ENCODE measurements at places on chromosomes 7 and 10.

DNA sequence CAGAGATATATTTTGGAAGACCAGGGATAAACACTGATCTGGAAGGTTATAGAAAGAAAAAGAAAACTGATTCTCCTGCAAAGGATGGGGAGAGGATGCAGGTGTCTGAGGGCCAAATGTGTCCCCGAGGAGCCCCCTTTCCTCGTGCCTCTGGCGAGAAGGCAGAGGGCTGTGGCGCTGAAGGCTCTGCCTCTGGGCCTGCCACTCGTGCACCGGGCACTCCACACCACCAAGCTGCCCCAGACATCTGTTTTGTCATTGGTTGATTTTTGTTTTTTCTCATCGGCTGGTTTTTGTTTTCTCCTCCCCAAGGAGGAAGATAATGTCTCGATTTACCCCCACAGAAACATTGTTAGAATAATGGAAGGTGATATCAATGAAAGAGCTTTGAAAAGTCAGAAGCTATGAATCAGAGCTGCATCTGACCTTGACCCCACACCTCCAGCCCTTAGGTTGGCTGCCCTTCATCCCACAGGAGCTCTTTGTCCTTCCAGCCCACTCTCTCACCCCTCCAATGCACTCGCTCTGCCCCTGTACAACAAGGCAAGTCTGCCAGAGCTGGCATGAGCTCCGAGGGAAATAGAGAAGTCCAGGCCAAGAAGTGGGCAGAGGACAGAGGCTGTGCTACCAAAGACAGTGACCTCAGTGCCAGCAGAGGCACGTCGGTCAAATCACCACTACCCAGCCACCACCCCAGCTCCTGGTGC is 124.8 kb downstream of the TCERG1L start:
- DNase-seq, result no peak

DNA sequence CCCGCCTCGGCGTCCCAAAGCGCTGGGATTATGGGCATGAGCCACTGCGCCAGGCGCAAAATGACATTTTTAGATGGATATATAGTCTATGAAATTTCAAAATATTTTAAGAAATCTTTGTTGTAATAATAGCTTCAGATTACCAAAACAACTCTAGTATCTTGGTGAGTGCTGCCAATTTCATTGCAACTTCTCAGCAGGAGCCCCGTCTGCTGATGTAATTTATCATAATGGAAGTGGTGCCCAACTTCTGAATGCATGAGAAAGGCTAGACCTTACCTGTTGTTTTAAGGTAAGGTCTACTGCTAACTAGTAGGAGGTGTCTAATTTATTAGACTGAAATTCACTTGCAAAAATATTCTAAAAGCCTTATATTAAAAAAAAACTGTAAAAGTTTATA is 20.0 kb downstream of the PDSS1 start:
- DNase-seq, result no peak

GRCh38 chr7:116630932-116631671 is 40.9 kb upstream of the MET start:
- peak; percentile 49 for DNase-seq

DNA sequence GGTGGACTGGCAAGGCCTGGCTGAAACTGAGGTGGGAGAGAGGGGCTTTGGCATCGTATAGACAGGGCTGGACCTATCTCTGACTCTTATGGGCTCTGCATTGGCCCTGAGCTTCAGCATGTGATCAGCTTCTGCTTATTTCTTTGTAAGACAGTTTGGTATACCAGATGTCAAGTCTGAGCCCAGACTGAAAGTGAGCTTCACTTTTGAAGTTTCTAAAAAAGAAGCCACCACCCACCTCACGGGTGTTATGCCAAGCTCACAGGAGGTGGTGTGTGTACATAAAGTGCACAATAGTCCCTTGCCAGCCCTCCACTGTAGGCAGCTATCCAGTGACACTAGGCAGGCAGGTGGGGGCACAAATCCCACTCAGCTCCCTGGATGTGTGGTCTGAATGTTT is 68.7 kb upstream of the SEPHS1 start:
- no peak for DNase-seq

DNA sequence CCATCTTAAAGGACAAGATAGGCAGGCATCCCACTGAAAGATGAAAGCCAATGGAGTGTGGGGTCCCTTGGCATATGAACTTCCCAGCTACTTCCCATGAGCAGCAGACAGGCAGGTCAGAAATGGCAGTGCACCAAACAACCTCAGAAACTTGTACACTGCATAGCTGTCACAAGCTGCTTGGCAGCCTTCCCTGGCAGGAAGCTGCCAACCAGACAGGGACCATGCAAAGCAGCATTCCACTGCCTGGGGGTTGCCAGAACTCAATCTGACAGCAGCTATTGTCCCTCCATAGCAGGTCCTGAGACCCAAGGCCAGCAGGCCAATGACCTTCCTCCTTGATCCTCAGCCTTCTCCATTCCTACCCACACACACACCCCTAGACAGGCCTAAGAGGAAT is 139.5 kb downstream of the PLCE1 start:
- DNase-seq, result no peak

GRCh38 chr10:34859170-34859569 is 44.1 kb upstream of the PARD3 start:
- DNase-seq, result no peak

- DNase-seq, result no peak
These were observed 50.5 kb upstream of the FOXK1 start for GRCh38 chr7:4631380-4632179.

DNA sequence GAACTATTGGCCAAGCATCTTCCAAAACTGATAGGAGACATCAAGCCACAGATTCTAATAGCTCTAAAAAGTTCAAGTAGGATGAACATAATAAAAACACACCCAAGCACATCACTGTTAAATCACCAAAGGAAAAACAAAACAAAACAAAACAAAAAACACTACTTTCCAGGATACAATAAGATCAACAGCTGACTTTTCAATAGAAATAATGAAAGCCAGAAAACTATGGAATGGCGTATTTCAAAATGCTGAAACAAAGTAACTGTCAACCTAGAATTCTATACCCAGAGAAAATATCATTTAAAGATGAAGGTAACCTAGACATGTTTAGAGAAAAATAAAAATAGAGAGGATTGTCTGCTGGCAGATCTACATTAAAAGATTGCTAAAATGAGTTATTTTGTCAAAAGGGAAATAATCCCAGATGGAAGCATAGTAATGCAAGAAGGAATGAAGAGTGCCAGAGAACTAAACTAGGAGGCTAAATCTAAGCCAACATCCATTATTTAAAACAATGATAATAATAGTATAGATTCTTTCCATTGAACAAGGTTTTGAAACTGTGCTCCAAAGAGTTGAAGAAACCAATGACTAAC is 13.9 kb downstream of the TUBAL3 start:
- no peak for DNase-seq

DNA sequence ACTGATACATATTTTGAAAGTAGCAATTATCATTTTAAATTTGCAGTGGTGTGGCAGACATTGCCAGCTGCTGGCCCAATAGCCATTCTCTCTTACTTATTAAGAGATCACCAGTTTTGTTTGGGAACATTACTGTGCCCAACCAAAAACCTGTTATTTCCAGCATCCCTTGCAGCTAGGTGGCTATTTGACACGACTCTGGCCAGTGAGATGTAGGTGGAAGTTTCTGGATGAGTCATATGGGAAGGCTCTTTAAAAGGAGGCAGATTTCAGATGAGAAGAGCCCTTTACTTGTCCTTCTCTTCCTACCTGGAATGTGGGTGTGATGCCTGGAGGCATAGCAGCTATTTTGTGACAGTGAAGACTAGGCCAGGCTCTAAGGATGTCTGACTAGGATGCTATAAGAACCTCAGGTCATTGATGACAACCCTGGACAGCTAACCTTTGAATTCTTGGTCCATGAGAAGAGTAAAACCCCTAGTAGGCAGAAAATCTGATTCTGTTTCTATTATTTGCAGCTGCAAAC is 77.9 kb downstream of the CARD11 start:
- DNase-seq, result no peak

DNA sequence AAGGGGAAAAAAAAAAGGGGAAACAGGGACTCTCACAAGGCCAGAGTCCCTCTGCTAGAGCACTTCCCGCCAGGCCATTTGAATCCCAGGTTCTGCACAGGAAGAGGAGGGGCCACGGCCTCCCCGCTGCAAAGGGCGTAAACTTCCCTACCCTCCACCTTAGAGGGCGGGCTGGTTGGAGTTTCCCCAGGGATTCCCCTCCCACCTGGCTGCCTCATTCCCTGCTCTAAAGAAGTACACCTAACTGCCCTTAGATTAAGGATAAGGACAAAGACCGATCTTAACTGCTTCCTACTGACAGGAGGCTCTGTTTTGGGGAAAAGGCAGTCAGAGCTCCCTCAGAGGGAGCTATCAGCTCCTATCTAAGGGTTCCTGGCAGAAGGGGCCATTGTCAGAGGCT is 102.0 kb upstream of the ARMC3 start:
- DNase-seq, result peak; percentile 18

All from CD4-positive, alpha-beta T cell treated with Interleukin-15 for 1 hour (primary cell).